ENCODE measurements at places on chromosomes 3 and 15.

- no peak for DNase-seq
Measured at GRCh38 chr3:17546500-17547255, 195.8 kb downstream of the TBC1D5 start.

DNA sequence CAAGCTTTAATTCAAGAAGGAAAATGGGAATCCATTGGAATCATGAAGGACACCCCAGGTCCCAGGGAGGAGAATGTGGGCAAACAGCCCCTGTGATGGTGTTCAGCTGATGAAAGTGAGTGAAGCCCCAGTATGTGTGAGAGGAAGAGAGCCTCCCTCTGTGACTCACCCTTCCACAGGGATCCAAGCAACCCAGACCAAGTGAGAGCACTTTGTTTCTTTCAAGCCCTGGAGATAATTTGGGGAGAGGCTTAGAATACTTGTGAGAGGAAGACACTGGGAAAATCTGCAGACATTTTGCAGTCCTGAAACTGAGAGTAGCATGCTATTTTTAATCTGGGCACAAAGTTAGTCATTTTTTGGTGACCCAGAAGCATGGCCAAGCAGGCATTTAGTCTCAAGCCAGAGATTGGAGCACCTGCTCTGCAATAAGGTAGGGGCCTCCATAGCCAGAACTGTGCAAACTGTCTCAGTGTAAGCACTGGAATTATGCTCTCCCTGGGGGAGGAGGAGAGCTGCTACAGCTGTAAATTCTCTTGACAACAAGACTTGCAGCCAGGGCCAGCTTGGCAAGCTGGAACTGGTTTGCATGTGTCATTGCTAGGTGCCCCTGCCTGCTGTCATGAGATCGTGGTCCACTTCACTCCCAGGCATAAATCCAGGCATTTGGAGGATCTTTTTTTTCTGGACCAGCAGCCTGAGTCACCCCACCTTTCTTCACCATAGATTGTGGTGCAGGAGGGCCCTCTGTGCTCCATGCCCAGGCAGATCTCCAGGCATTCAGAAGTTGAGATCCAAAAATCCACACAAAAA lies 537.8 kb upstream of the DPPA4 start:
- no peak for DNase-seq

GRCh38 chr3:152256851-152257562 lies 11.7 kb upstream of the MBNL1 start:
- DNase-seq, result no peak

GRCh38 chr3:11717301-11717700 lies 73.6 kb upstream of the VGLL4 start:
- no peak for DNase-seq

- DNase-seq, result peak; percentile 82
Measured at GRCh38 chr15:57861034-57861638, 154.6 kb downstream of the POLR2M start.

DNA sequence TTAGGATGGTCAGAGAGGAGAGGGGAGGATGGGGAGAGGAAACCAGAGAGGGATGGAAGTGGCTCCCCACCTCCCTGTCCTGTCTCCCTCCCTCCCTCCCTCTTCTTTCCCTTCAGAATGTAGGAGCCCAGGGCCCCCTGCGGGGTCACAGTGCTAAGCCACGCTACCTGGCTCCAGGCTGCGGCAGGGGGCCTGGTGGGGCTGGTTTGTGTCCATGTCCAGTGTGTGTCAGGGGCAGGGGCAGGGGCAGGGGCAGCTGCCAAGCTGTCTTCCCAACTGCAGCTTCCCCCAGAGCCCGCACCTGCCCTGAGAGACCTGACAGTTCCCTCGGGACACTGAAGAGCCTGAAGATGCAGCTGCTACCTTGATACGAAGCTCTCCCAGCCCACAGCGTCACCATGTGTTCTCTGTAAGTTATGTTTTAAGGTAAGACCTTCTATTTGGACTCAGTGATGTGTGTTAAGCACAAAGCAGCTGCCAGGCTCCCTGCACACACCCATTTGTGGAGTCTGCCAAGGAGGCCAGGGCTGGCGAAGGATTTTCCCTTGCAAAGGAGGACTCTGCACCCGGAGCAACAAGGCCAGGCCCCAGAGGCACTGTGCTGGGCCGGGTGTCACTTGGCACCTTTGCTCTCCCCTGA lies 121.8 kb upstream of the SMAD3 start:
- no peak for DNase-seq

DNA sequence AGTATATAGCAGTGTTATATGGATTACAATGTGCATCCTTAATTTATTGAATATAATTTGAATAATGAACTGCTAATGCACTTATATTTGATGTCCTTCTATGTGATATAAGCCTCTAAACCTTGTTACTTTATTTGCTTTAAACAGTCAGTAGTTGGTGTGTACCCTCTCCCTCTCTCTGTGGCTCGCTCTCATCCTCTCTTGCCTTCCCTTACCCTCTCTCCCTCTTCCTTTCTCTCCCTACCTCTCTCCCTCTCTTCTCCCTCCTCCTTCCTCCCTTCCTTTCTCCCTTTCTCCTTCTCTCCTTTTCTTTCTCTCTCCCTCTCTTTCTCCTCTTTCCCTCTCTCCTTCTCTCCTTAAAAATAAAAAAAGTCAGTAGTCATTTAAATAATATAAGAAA lies 28.9 kb downstream of the MGA start:
- no peak for DNase-seq

GRCh38 chr3:86175593-86176444 lies 815.1 kb downstream of the VGLL3 start:
- no peak for DNase-seq

DNA sequence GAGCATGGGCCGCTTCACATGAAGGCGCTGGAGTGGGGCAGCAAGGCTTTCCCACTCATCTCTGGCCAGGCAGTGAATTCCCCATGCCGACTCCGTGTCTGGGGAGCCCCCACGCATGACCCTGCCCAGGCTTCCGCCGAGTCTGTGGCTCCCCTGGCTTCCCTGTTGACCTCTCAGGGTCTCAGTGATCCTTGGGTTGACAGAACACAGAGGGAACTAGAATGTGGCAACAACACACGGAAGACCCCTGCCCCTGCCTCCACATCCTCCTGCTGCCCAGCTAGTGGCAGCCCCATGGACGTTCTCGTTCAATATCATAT lies 61.3 kb downstream of the ATP2B2 start:
- DNase-seq, result no peak
